G401 (cell line): ENCODE measurements at places on chromosomes 6 and 20. TPM values are rescaled to one million over a fixed set of nuclear protein-coding genes. Genes with fewer than 3 reads are reported as not detected.

DNA sequence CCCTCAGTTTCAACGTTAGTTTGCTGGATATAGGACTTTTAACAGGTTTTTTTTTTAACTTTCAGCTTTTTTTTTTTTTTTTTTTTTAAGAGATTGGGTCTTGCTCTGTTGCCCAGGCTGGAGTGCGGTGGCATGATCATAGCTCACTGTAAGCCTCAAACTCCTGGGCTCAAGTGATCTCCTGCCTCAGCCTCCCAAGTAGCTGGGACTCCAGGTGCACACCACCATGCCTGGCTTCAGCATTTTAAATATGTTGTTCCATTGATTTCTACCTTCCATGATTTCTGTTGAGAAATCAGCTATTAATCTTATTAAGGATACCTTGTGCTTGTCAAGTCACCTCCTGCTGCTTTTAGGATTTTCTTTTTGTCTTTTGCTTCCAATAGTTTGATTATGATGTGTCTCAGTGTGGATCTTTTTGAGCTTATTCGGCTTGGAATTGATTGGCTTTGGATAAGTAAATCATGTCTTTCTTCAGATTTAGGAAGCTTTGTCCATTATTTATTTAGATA is 52.0 kb downstream of the CDYL start:
- DNase-seq, result no peak

DNA sequence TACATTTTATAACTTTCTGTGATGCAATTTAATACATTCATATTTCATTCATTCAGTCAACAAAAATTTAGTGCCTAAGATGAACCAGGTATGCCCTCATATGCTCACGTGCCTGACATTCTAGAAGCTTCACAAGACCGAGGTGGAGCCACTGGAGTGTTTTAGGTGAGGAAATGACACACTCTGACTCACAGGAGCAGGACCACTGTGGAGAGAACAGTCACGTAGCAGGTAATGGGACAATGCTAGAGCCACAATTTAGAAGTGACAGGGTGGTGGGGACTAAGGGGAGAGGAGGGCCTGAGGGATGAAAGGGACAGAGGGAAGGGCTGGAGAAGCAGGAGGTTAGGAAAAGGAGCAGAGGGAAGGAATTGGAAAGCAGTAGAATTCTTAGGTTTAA is 17.6 kb upstream of the HLA-A start:
- DNase-seq, result no peak

DNA sequence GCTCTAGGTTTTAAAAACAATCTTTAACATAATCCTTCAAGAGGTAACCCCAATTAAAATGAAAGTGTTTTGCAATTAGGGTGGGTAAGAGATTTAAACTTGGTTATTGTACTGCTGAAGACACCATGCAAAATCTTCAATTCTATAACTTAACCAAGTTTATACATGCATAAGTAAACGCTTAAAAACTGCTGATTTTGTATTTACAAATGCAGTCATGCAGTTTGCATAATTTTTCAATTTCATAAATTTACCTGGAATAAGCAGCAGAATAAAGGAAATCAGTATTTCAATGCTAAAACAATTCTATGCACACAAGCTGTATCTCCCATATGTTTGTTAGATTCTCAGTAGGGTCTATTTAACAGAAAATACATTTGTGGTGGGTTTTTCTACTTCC is 22.9 kb downstream of the SSR1 start:
- DNase-seq, result no peak

- no peak for DNase-seq
Observed at GRCh38 chr6:42744351-42744893, 1.5 kb downstream of the TBCC start.

DNA sequence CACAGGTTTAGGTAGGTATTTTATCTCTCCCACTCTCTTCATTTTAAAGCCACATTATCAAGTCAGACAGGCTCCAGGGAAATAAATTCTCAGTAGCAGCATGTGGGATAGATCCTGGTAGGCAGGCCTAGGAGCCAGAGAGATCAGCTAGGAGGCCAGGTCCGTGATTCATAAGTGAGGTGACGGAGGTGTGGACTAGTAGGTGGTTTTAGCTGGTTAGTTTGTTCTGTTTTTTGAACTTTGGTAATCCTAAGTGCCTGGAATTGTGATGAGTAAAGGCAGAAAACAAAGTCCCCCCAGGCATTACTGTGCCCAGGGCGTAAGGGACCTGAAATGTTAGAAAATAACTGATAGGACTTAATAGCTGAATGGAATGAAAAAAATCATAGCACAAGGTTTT is 53.6 kb upstream of the E2F3 start:
- no peak for DNase-seq

DNA sequence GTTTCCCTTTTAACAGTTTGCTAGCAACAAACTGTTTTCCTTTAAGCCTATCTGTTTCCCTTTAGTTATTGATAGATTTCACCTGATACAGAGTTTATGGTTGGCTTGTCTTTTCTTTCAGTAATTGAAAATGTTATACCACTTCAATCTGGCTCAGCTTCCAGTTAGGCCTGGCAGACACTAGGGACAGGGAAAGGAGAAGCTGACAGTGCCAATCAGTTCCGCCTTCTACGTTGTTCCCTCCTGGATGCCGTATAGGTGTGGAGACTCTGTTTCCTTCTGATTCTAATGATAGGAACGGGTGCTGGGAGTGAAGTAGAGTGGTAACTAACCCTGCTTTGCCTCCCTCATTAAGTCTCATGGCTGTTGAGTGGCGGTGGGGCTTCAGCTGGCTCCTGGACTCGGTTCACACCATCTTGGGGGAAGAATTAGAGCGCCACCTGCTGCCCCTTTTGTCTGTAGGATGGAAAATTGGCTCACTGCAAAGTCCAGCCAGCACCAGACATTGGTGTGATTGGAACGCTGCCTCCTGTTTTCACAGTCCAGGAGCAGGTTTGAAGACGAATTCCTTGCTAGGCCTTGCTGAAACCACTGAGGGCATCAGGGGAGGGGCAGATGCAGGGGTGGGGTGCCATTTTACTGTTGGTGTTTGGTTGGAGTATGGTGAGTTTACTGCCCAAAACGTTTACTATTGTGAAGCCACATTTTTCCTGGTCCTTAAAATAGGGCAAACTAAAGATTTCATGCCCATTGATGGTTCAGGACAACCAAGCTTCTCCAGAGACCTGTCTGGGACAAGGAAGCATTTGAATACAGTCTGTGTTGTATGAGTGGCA is 1729.5 kb downstream of the GRIK2 start:
- peak; percentile 67 for DNase-seq

DNA sequence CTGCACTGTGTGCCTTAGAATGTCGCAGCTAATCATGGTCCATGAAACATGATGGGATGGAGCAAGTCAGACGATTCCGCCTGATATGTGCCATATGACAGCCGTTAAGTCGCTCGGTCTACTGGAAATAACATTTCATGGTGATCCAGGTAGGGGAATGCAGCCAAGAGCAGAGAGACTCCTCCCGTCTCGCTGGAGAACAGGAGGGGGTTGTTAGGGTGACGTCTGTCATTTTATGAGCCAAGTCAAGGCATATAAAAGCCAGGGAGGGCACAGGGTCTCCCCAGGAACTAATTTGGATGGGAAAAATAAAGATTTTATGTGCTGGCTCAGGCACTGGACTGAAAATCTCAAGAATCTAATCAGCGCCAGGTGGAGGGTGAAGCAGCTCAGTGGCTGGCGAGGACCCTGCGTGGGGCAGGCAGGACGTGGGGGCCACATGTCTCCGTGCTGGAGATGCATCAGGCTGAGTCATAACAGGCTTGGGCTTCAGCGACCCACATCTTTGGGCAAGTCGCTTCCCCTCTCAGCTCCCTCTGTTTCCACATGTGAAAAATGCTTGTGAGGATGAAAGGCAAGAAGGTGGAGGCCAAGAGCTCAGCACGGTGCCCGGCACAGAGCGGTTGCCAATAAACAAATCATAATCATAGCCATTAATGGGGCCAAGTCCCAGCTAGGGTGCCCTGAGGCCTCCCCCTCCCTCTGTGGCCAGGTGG is 234.6 kb downstream of the ANKRD60 start:
- peak; percentile 43 for DNase-seq

DNA sequence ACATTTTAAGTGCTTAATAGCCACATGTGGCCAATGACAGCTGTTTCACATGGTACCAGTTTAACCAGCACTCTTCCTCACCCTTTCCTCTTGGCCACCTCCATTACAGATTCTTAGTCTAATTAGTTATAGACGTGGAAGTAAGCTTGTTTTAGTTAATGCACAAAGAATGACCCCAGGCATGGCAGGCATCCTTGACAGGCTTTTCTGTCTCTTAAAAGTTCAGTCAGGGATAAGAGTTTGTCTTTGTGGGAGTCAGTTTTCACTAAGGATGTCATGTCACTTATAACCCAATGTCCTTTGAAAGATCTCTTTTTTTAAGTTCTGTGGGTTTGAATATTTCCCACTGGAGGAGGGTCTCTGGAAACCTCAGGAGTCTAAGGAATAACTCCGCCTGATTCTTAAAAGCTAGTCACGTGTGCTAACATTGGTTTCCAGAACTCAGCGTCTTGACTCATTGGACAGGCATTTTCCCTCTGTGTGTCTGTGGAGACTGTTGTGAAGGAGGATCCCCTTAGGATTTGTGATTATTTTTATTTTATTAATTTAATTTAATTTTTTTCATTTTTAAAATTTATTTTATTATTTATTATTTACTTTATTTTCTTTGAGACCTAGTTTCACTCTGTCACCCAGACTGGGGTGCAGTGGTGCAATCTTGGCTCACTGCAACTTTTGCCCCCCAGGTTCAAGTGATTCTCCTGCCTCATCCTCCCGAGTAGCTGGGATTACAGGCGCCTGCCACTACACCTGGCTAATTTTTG is 171.4 kb downstream of the ZFAND3 start:
- DNase-seq, result no peak

- DNase-seq, result peak; percentile 85
Observed at GRCh38 chr6:80607811-80608391, 501.4 kb downstream of the BCKDHB start.

- peak; percentile 12 for DNase-seq
Observed at GRCh38 chr6:1380625-1381427, 8.6 kb upstream of the FOXF2 start.

- DNase-seq, result no peak
Observed at GRCh38 chr6:26520237-26520849, 17.8 kb upstream of the HMGN4 start.

DNA sequence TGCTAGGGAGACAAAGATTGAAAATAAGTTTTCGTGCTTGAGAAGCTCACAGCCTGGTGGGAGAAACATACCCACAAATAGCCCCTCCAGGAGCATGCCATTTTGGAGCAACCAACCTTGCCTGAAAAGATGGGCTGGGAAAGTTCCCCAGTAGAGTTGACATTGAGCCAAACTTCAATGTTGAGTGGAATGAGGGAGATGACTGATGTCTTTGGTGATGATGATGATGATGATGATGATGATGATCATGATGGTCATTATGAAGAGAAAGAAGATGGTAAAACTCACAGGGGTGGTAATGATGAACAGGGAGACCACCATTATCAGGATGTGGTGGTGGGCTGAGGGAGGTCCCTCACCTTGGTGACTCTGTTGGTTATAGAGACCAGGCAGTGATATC is 283.9 kb upstream of the RNF24 start:
- DNase-seq, result no peak

DNA sequence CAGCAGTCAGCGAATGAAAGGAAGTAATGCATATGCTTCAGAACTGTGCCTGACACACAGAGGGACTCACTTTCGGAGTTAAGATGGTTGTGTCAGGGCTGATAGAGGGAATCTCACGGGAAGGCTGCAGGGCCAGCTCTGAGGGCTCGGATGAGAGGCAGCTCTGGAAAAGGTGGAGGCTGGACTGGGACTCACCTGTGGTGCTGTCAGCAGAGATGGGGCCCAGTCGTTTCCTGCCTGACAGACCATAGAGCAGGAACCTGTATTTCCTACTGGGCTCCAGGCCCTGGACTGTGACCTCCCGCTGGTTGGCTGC is 9.3 kb downstream of the CYP21A2 start:
- no peak for DNase-seq

- DNase-seq, result no peak
Observed at GRCh38 chr6:137550535-137550934, 56.3 kb upstream of the OLIG3 start.

- DNase-seq, result no peak
Observed at GRCh38 chr6:151998784-151999183, 191.3 kb downstream of the ESR1 start.

GRCh38 chr20:36237477-36237876 is 1.2 kb downstream of the AAR2 start:
- DNase-seq, result no peak

DNA sequence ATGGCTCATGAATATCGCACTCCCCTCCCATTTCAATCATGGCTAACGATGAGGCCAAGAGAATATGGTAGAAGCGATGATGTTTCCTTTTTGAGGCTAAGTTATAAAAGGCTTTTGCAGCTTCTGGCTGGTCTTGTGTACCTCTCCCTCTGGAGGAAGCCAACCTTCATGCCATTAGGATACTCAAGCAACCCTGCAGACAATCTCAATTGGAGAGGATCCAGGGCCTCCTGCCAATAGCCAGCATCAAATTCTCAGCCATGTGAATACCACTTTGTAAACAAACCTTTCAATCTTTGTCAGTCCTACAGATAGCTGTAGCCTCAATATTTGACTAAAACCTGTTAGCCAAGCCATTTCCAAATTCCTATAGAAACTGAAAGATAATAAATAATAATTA is 738.4 kb downstream of the KIF16B start:
- peak; percentile 74 for DNase-seq

DNA sequence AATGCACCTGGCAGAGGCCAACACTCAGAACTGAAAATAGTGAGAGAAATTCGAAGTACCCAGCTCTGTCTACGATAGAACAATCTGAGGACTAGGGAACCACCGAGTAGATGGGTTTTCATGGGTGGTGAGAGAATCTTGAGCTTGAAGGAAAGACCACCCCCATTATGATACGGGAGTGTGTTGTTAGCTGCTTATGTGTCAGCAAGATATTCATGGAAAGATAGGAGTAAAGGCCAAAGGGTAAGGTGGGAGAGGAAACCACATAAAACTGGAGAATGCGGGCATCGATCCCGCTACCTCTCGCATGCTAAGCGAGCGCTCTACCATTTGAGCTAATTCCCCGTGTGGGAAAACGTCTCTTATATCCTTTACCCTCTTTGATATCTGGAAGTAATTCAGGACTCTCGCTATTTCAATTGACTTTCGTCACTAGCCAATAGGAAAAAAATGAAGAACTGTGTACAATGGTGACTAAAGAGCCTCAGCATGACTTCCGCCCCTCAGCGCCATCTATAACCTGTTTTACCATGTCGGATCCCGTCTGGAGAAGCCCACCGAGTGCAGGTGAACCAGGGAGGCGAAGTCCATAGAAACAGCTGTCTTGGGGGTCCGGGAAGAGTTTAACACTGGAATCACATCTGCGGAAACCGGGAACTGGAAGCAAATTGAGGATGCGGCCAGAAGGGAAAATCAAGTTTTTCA is 25.0 kb upstream of the ABT1 start:
- peak; percentile 80 for DNase-seq

DNA sequence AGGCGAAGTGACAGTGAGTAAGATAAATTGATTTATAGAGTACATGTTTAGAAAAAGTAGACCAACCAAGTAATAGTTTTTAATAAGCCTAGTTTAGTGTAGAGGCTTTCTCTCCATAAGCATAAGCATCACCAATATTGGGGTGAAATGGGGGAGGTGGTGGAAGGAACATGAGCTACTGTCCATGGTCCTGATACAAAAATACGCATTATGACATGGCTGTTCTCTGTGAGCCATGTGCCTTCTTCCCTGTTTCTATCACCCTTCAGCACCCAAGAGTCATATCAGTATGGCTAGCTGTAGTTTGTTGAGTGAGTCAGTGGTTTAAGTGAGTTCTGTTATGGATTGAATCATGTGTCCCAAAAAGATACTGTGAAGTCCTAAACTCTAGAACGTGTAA is 150.8 kb downstream of the EDN1 start:
- DNase-seq, result no peak

Gene MTCH1
- 389 and 393 TPM in 2 replicates for total RNA-seq

Gene PPIL6
- total RNA-seq, result 2.8 and 4.2 TPM in 2 replicates

Gene KCNK5
- not detected in 2 replicates for total RNA-seq

Gene CBLN4
- not detected in 2 replicates for total RNA-seq

Gene SLC35D3
- total RNA-seq, result not detected in 2 replicates
